ENCODE measurements at places on chromosomes 5 and 9. TPM values are rescaled to one million over a fixed set of nuclear protein-coding genes. Genes with fewer than 3 reads are reported as not detected.

DNA sequence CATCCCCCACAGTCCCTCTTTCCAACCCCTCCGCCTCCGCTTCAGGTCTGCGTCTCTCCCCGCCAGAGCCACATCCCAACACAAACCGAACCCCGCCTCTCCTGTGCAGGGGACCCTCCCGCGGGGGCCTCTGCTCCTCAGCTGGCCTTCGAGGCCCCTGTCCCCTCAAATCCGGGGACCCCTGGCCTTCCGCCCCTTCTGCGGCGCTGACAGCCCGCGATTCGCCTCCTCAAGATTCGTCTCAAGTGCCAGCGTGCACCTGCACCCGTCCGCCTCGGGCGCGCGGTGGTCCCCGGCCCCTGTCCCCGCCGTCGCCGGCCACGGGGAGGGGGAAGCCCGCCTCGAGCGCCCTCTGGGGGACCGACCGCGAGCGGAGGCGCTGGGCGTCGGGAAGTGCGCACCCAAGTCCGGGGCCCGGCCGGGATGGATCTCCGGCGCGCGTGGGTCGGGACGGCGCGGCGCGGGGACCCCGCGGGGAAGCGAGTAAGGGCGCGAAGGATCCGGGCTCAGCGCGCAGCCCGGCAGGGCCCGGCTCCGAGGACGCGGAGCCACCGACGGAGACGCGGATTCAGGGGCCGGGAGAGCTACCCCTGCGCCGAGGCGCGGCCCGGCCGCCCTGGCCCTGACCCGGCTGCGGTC is 623 bp downstream of the FLT4 start:
- no peaks in the 10 kb centered on the region for H3K4me1 ChIP-seq
- no peaks in the 10 kb centered on the region for H3K36me3 ChIP-seq
- no peak overlapping the region for H3K27ac ChIP-seq
- DNase-seq: no peak
- H3K27me3 ChIP-seq: no peaks in the 10 kb centered on the region
- H3K4me3 ChIP-seq: no peak overlapping the region

DNA sequence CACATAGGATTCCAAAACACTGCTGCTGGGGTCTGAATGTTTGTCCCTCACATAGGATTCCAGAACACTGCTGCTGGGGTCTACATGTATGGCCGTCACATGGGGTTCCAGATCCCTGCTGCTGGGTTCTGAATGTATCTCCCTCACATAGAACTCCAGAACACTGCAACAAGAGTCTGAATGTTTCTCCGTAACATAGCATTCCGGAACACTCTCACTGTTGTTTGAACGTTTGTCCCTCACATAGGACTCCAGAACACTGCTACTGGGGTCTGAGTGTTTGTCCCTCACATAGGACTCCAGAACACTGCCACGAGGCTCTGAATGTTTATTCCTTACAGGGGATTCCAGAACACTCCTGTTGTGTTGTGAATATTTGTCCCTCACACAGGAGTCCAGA is 216.8 kb downstream of the FOXD4L6 start:
- no peaks in the 10 kb centered on the region for H3K27me3 ChIP-seq
- no peaks in the 10 kb centered on the region for H3K36me3 ChIP-seq
- no peak overlapping the region for H3K4me3 ChIP-seq
- no peaks in the 10 kb centered on the region for H3K4me1 ChIP-seq
- no peak for DNase-seq
- H3K27ac ChIP-seq: no peak overlapping the region

- H3K27ac ChIP-seq: no peak overlapping the region
- no peak for DNase-seq
- H3K36me3 ChIP-seq: no peaks in the 10 kb centered on the region
- H3K4me3 ChIP-seq: no peak overlapping the region
Observed at GRCh38 chr5:176773408-176774035, 36.8 kb upstream of the UNC5A start.

GRCh38 chr9:16030528-16031185 is 477.8 kb downstream of the CCDC171 start:
- H3K4me3 ChIP-seq: no peak overlapping the region
- H3K27ac ChIP-seq: peak overlapping the region; percentile 57
- peaks cover 24% of the 10 kb centered on the region for H3K4me1 ChIP-seq
- no peaks in the 10 kb centered on the region for H3K27me3 ChIP-seq
- DNase-seq: peak; percentile 89

- H3K27ac ChIP-seq: peak overlapping the region; percentile 91
- peak; percentile 93 for DNase-seq
- no peaks in the 10 kb centered on the region for H3K36me3 ChIP-seq
- peaks cover 54% of the 10 kb centered on the region for H3K4me1 ChIP-seq
Observed at GRCh38 chr5:172542651-172543131, 88.4 kb upstream of the SH3PXD2B start.

DNA sequence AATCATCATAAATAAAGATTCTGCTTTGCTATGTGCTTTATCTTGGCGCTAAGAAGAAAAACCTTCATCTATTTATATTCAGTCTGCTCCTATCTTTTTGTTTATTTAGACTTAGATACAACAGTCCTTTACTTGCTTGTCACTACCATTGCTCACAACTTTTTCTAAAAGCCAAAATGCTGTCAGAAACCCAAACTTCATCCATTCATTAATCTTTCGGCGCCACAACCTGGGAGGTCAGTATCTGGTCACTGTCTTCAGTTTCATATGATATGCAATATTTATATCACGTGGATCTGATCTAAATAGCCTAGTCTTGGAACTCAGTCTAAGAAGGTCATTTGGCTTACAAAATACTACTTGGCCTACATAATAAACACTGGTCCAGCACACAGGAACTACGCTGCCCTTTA is 159.3 kb upstream of the TARS1 start:
- no peak for DNase-seq
- no peaks in the 10 kb centered on the region for H3K36me3 ChIP-seq
- H3K4me3 ChIP-seq: no peak overlapping the region
- no peaks in the 10 kb centered on the region for H3K27me3 ChIP-seq
- H3K4me1 ChIP-seq: peaks cover 10% of the 10 kb centered on the region

DNA sequence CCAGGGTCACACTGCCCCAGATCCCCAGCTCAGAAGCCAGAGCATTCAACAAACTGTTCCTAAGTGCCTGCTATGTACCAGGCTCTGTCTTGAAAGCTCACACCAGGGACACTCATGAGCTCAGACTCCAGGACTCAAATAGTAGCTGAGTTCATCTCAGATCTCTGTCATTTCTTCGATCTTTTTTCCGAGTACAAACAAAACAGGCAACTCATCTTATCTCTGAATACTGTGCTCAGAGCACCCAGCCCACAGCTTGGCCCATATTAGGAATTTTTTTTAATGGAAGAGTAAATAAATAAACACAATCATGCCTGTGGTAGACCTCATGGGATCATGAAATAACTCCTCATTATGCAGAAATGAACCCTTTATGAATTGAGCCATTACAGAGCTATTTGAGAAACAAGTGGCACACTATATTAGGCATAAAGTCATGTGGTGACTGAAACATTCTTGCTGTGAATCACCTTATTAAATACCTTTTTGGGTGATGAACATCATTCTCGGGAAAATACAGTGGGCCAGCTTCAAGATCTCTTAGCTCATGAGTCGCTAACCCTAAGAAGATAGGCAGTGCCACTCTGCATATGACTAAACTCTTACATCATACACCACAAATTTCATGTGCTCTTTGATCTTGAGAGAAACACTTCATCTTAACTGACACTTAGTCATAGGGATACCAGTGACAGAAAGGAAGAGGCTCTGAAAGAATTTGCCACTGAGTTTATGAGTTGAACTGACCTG is 9.9 kb downstream of the SH3RF2 start:
- H3K4me3 ChIP-seq: no peak overlapping the region
- H3K36me3 ChIP-seq: no peaks in the 10 kb centered on the region
- H3K4me1 ChIP-seq: no peaks in the 10 kb centered on the region
- H3K27ac ChIP-seq: no peak overlapping the region
- H3K27me3 ChIP-seq: no peaks in the 10 kb centered on the region
- DNase-seq: no peak

- no peak overlapping the region for H3K4me3 ChIP-seq
- H3K27me3 ChIP-seq: no peaks in the 10 kb centered on the region
- 0 out of 2 replicates have a peak, but pooled peaks cover 2% of the 10 kb centered on the region for H3K4me1 ChIP-seq
- H3K36me3 ChIP-seq: no peaks in the 10 kb centered on the region
Observed at GRCh38 chr5:108266242-108266641, 115.7 kb downstream of the FBXL17 start.

Gene TRIM36
- 15.3 TPM for total RNA-seq

Gene PCDHGB3
- total RNA-seq: 7.4 TPM

All from SJCRH30 (cell line).